ENCODE measurements at places on chromosomes 1 and 21.

- no peak for DNase-seq
These were observed 92.8 kb downstream of the ITPKB start for GRCh38 chr1:226646026-226646869.

GRCh38 chr1:117093091-117093534, 28.4 kb downstream of the TRIM45 start:
- no peak for DNase-seq

DNA sequence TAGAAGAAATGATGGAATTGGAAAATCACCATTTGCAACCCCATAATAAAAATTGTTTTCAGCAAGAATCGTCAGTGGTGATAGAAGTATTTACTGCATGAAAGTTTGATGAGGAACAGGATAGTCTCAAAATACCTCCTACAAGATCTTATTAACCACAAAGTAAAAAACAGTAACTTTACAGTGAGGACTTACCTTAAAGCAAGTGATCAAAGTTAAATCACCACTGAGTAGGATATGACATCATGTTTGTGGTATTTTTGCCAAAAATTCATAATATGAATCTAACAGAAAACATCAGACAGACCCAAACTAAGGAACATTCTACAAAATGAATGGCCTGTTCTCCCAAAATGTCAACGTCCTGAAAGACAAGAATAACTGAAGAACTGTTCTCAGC, 19.9 kb downstream of the ALDH9A1 start:
- no peak for DNase-seq

DNA sequence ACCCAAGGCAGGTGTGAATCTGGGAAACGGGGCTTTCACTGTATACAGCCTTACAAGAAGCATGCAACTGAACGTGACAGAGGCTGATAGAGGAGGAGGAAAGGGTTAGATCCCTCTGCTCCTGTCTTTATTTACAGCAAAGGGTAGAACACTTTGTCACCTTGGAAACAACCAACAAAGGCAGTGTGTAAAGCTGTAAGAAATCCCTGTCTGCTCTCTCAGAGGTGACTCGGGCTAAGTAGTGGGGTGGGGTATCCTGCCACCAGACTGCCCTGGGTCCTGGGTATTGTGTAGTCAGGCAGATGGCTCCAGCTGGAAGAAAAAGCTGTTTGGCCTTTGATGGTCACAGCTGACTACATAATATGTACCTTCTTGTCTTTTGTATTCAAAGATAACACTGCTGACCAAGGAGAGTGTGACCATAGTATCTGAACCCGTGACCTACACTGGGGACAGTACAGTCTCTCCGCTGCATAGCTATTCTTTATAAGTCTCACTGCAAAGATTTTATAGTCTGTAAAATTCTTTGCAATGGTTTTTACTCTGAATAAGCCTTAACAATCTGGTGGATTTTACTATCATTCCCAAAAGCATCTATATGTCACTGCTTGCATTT, 22.1 kb upstream of the POU2F1 start:
- no peak for DNase-seq

DNA sequence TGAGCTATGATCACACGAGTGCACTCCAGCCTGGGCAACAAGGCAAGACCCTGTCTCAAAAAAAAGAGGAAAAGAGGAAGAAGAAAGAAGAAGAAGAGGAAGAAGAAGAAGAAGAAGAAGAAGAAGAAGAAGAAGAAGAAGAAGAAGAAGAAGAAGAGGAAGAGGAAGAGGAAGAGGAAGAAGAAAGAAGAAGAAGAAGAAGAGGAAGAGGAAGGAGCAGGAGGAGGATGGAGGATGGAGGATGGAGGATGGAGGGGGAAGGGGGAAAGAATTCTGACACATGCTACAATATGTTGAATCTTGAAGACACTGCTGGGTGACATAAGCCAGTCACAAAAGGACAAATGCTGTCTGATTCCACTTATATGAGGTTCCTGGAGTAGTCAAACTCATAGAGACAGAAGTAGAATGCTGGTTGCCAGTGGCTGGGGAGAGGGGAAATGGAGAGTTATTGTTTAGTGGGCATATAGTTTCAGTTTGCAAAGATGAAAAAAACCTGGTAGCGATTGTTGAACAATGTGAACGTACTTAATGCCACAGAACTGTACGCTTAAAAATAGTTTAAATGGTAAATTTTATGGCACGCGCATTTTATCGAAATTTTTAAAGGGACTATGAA, 47.3 kb upstream of the COA6 start:
- DNase-seq = no peak

GRCh38 chr1:153180556-153180955, 22.7 kb upstream of the LELP1 start:
- no peak for DNase-seq

- DNase-seq = no peak
These were observed 83.4 kb upstream of the ARHGEF16 start for GRCh38 chr1:3370856-3371703.

DNA sequence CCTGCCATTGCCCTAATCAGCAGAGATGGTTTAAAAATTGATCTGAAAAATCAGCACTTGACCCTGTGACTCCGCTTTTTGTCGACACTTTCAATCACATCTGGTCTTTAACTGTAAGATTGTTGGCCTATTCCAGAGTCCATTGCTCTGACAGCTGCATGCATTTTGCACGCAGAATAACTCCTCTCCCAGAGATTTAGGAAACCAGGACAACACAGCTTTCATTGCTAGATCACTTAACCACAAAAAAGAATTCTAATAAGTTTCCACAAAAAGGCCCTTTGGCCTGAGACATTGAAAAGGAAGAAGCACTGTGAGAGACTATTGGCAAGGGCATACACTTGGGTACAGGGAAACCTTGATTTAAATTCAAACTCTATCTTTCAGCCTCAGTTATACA, 373.1 kb downstream of the TGFB2 start:
- no peak for DNase-seq

DNA sequence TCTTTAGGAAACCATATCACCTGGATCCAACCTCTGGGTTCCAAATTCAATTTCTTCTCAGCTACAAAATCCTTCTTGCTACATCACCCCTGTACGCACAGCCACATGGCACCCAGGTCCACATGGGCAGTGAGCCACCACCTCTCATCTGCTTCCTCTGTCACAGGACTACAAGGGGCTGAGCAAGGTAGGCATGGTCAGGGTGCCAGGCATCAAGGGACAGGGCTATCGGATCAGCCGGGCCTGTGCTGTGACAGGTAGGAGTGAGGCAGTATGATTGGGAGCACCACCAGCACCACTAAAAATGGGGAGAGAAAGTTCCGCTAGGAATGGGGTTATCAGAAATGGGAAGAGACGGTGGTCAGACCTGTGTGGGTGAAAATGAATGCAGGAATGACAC, 29.4 kb downstream of the S100A6 start:
- DNase-seq = no peak

DNA sequence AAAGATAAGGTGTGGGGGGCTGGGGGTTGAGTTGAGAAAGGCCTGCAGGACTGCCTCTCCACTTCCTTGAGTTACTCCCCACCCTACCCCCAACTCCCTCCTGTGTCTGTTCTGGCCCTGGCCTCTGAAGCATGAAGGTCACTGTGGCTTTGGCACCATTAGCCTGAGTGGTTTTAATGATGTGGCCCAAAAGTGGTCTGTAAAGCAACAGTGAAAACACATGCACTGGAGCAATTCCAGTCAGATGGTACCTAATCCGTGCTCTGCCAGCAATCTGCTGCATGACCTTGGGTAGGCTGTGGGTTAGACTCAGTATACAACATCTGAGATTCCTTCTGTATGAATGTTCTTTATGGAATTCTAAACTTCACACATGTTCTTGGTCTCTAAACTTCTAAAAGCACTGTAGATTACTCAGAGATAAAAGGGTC, 86.5 kb upstream of the ATP1A1 start:
- no peak for DNase-seq

- DNase-seq = peak; percentile 56
These were observed 753 bp downstream of the KIF1B start for GRCh38 chr1:10210841-10211804.

DNA sequence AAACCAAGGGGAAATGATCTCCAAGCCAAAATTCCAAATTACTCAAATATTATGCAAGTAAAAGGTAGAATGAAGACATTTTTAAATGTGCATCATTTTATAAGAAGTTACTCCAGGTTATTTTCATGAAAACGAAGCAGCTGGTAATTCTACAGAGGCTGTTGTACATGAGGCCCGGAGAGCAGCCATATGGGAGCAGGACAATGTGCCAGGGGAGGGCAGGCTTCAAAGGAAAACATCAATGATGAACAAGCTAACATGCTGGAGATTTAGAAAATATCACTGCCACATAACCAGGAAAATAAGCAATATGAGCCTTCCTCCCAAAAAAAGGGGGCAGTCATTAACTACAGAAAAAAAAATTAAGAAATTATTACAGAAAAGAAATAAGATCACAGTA, 109.1 kb downstream of the TIAM1 start:
- no peak for DNase-seq

- no peak for DNase-seq
These were observed 228.8 kb downstream of the COL11A1 start for GRCh38 chr1:102879439-102879993.

GRCh38 chr1:9455487-9456234, 83.6 kb upstream of the SLC25A33 start:
- DNase-seq = peak; percentile 68

DNA sequence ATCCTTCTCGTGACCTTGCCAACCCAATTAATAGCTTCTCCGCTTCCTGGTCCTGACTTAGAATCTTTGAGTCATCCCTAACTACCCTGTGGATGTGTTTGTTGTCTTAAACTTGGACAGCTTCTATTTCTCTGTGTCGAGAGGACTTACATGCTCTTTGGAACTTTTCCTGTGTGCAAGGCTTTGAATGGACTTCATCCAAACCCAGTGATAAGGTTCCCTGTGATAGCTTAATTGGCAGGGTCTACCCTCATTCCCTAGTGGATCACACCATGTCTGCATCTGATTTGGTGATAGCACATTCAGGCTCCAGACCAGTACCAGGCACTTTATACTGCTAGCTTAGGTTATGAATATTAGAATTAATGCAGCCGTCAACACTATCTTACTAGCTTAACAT, 378.2 kb upstream of the KAZN start:
- DNase-seq = no peak

DNA sequence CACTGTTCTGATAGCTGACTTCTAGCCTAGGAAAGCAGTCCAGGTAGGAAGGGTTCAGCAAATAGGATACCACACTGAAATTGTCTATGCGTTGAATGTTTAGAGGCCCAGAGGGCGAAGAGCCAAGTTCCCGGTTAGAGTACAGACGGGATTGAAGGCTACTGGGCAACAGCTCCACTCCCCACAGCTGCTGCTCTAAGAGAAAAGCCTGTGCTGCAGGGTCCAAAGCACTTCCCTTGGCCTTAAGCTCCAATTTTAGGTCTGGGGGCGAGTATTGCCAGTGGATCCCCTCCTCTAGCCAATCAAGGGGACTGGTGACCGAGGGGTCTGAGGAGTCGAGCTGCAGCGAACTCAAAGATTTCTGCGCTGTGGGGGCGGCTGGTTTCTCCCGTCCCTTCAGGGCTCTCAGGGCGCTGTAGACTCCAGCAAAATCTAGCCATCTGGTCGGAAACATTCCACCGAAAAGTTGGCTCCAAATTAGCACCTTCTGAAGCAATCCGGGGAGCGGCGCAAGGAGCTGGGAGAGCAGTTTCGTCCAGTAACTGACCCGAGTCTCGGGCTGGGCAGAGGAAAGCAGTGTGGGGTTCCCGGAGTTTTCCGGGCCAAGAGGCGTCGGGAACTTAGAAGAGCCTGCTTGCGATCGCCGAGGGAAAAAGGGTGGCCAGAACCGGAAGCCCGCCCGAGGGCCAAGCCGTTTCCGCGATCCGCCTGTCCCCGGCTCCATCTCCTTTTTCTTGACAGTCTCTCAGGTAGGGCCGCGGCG, 748 bp downstream of the PPP1R15B start:
- peak; percentile 61 for DNase-seq

GRCh38 chr1:150815871-150816270, 7.8 kb upstream of the CTSK start:
- no peak for DNase-seq

GRCh38 chr1:235093013-235093695, 35.5 kb downstream of the TOMM20 start:
- no peak for DNase-seq
